ENCODE measurements at places on chromosomes 12 and 14.

DNA sequence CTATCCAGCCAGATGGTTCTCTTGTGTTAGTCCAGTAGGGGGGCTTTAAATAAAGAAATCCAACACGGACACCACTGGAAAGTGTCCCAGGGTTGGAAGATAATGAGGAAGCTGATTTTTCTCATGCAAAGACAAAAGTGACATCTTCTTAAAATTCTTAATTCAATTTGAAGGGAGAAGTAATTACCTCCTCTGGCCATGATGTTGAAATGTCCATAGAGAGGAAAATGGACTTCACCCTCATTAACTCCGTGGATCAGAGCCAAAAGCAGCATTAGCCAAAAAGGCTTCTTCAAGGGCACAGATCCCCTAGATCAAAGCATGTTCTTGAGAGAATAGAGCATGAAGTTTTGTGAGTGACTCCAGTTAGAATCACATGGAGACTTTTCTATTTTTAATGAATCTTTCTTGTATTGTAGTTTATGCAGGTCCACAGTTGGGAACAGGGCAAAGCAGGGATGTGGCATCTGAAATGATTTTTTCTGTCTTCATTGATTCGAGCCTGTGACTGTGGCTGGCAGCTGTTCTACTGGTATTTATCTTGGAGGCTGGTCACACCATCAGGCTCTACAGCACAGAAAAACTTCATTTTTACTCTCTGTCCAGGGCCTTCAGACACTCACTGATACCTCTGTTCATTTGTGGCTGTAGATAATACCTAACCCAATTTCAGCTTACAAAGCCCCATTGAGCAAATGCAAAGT lies 1002.5 kb downstream of the AACS start:
- DNase-seq: no peak

DNA sequence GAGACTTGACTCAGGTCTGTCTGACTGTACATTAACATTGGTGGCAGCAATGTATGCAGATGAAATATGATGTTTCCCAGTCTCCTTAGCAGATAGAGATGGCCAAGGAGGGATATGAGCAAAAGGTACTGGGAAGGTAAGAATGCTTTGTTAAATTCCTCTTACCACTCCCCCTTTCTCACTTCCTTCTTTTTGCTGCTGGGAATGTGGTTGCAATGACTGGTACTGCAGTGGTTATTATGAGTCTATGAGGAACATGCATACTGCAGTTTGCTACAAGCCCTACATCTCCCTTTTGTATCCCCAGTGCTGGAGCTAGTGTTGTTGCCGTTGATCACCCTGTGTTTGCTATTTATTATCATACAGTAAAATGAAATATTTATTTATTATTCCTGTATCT lies 35.9 kb downstream of the ALDH1L2 start:
- no peak for DNase-seq

DNA sequence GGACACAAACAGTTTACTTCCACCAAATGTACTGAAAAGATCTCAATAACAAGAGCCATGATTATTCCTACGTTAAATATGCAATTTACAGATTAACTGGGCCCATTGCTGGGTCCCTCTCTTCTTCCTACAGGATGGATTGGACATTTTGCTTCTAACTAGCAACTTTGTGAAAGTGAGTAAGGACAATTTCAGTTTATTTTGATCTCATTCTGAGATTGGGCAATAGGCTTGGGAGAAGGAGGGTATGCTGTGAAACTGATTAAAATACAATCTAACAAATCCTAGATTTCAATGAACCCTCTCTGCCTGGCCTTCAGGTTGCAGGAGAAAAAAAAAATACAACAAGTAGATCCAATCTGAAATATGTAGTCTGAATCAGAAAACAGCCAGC lies 121.5 kb downstream of the PRKD1 start:
- DNase-seq: no peak

GRCh38 chr12:12654691-12655460 lies 41.1 kb downstream of the GPR19 start:
- DNase-seq: no peak

GRCh38 chr12:25017336-25017735 lies 68.4 kb upstream of the BCAT1 start:
- DNase-seq: no peak

DNA sequence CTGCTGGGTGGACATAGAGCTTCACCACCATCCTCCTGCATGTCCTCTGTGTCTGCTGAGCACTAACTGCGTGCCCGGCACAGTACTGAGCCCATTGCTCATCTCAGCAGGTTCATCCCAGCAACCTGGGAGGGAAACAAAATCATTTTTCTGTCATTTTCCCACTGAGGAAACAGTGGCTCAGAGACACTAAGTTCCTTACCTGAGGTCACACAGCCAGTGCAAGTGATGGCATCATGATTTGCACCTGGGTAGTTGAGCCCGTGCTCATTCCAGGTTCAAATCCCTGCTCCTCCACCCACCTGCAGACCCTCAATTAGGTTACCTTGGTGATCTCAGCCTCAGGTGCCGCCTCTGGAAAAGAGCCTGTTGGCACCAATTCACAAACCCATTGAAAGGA lies 23.4 kb downstream of the RNFT2 start:
- DNase-seq: no peak

- no peak for DNase-seq
Measured at GRCh38 chr14:105853089-105853906, 326.9 kb downstream of the TMEM121 start.

- peak; percentile 69 for DNase-seq
Measured at GRCh38 chr12:104650541-104650940, 193.8 kb downstream of the CHST11 start.

DNA sequence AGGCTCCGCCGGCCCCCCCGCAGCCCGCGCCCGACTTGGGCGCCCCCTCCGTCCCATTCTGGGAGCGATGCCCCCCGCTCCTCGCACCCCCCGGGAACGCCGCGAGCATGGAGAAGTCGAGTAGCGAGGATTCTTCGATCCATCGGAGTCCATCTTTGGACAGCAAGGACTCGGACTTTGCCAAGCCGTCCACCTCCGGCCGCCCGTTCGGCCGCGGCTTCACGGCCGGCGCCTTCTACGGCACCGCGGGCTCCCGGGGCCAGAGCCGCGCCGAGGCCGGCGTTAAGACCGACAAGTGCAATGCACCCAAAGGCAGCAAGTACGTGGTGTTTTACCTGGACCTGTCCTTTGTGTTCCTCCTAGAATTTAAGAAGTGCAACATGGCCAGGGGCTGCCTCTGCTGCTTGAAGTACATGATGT lies 123.6 kb downstream of the TSPAN9 start:
- no peak for DNase-seq

DNA sequence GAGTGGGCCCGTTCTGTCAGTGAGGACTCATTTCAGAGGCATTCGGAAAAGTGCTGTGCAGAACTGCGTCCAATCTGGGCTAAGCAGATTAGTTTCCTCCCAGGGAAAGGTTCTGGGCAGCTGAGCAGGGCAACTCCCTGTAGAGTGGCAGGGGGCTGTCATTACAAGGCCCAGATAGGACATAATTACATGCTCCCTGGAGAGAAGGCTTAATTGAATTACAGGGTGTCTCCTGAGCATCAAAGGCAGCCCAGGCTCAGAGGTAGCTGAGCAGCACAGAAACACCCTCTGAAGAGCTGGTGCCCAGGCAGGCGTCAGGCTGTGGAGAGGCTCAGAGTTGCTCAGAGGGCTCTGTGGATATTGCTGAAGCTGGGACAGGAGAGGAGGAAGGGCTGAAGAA lies 36.0 kb downstream of the SLC8A3 start:
- no peak for DNase-seq

- DNase-seq: peak; percentile 24
Measured at GRCh38 chr12:2490831-2491230, 303.9 kb upstream of the FKBP4 start.

- no peak for DNase-seq
Measured at GRCh38 chr12:73514672-73515071, 1023.0 kb upstream of the ATXN7L3B start.

DNA sequence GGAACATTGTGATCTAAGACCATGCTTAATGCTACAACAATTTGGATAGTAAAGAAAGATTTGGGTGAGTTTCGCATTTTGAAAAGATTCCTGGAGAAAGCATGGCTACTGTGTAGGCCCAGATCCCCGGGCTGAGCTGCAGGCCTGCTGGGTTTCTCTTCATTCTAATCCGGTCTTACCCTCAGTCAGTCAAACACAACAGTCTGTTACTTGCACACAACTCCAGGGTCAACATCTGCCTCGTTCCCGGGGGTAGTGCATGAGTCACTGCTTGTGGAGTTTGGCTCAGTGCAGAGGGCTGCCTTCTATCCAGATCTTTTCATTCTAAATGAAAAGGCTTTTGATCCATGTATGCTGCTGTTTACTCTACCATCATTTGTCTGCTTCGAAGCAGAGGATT lies 60.4 kb upstream of the SEL1L start:
- DNase-seq: no peak

DNA sequence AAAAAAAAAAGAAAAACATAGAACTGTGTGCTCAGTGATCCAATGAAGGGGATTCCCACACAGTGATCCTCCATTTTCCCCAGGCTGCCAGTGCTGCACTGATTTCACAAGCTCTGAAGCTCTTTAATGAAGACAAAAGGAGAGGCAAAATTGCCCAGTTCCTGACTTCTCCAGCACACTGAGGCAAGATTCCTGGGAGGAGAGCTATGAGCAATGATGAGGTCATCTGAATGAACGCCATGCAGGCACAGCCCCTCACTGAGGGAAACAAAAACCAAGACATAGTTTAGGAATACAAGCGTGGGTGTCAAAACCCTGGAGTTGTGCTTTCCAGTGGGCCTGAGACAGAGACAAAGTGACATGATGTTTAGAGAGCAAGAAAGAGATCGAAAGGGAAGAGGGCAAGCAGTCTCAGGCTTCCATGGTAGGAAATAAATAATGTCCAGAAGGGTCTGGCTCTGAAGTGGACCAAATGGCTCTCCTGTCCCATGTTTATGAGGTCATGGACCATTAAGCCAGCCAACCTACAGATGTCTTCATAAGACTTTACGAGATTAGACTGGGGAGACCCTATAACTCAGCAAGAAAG lies 40.9 kb upstream of the SMUG1 start:
- DNase-seq: peak; percentile 65

GRCh38 chr12:105451211-105451610 lies 120.7 kb downstream of the C12orf75 start:
- DNase-seq: no peak

GRCh38 chr12:122102331-122102730 lies 23.8 kb downstream of the MLXIP start:
- peak; percentile 32 for DNase-seq

GRCh38 chr12:57552306-57552651 lies 2.4 kb downstream of the KIF5A start:
- no peak for DNase-seq

GRCh38 chr14:63956326-63956725 lies 103.5 kb downstream of the SYNE2 start:
- no peak for DNase-seq

GRCh38 chr14:105431256-105431655 lies 11.6 kb downstream of the MTA1 start:
- no peak for DNase-seq

DNA sequence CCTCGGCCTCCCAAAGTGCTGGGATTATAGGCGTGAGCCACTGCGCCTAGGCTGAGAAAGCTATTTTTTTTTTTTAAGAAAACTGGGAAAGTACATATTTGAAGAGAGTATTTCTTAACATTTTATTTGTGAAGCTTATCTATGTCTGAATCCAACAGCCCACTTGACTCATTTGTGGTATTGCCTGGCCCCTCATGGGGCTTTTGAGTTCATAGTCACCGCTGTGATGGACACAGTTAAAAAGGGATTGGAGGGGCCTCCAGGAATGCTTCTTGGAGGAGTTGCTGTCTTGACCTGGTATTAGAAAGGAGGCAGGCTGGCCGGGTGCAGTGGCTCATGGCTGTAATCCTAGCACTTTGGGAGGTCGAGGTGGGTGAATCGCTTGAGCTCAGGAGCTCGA lies 26.5 kb downstream of the BCL7A start:
- DNase-seq: no peak

GRCh38 chr12:108367436-108367835 lies 28.3 kb upstream of the CMKLR1 start:
- no peak for DNase-seq

DNA sequence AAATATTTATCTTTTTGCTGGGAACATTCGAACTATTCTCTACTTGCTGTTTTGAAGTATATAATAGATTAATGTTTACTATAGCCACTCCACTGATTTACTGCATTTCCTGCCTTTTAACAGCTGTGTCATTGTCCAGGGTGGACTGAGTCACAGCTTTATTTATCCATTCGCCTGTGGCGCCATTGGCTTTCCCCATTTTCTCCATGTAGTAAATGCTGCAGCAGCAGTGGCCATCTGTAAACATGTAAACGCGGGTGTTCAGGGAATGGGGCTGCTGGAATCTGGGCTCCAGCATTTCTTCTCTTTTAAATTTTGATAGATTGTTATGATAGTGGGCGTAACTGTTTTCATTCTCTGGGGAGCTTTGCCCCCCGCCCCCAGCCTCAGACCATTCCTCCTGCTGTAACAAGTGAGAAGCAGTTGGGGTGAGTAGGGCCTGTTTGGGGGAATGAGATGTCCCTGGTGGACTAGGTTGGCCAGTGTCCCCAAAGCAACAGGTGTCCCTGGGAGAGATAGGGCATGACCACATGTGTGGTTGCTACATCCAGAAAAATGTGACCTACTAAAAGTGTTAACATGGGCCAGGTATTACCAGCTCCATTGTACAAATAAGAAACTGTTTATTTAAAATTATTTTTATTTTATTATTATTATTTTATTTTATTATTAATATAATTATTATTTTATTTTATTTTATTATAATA lies 32.9 kb downstream of the RIN3 start:
- DNase-seq: no peak

DNA sequence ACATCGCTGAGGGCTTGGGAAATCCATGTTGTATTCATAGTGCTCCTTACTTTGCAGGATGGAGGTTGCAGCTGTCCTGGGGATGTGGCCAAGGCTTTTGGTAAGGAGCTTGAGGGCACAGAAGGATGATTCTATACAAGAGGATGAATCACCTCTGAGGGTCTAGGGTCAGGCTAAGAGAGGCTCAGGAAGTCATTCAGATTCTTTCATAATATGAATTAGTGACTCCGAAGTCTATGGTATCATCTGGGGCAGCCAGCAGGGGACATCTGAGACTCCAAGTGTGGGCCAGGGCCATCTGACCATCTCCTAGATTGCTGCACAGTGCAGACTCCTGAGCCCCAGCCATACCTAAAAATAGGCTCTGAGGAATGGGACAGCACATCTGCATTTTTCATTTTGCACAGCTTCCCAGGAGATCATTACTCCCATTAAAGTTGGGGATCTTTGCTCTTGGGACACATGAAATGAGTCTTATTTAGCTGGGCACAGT lies 4.8 kb downstream of the GMPR2 start:
- no peak for DNase-seq

GRCh38 chr12:79822475-79822874 lies 112.4 kb downstream of the PPP1R12A start:
- DNase-seq: no peak

DNA sequence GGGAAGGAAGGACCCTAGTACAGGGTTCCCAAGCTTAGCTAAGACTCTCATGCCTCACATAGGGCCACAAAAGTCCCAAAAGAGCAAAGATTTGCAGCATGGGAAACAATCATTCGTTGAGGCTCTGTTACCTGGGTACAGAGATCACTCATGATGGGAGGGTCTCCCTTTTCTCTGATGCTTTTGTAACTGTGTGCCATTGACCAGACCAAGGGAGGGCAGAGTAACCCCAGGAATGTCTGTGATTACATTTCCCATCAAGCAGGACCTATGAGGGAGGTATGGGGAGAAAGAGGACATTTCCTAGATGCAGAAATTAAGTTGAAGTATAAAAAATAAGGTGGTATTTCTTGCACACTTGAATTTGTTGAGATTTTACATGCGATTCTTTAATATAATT lies 16.4 kb upstream of the DLGAP5 start:
- DNase-seq: no peak

GRCh38 chr12:84924981-84925380 lies 12.4 kb upstream of the SLC6A15 start:
- DNase-seq: peak; percentile 2

- no peak for DNase-seq
Measured at GRCh38 chr14:52070051-52070431, 1.2 kb upstream of the NID2 start.
